Stimulated activated CD4-positive, alpha-beta T cell treated with anti-CD3 and anti-CD28 coated beads, Interleukin-1b, Interleukin-23, amount 100 ng/mL, for 1 hour (primary cell): ENCODE measurements at places on chromosomes 5 and 9.

DNA sequence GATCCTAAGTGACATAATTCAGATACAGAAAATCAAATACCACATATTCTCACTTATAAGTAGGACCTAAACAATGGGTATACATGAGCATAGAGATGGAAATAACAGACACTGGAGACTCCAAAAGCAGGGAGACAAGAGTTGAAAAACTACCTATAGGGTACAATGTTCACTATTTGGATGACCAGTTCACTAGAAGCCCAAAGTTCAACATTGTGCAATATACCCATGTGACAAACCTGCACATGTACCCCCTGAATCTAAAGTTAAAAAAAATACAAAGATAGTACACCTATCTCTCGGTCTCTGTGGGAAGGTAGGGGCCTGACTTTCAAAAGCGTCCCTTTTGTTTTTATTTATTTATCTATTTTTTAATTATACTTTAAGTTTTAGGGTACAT, 11.7 kb upstream of the OR1N1 start:
- DNase-seq, result no peak

GRCh38 chr9:91130796-91131318, 230.9 kb downstream of the AUH start:
- DNase-seq, result no peak

DNA sequence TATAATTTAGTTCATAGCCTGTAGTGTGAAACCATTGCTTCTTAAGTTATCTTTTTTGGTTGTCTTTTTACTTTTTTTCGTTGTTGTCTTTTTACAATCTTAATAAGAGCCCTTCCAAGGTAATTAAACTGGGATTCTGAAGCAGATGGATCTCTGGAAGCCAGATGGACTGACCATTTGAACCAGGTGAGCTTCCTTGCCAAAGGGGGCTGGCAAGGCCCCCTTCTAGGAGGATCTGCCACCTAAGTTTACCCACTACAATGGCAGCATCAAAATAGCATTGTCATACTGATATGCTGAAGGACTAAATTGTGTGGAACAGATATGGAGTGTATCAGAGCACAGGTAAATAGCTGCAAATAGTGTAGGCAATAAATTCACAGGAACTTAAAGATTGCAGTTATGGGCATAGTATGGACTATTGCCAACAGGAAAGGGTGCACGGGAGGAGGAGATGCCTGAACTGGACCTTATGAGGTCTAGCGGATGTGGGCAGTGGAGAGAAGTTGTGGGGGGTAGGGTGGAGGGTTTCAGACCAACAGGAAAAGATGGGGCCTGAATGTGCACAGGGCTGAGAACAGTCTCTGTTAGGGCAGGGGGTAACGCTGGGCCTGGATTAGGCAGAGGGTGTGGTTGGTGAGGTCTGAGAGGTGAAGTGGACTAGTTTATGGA, 61.5 kb upstream of the CTXN3 start:
- no peak for DNase-seq

DNA sequence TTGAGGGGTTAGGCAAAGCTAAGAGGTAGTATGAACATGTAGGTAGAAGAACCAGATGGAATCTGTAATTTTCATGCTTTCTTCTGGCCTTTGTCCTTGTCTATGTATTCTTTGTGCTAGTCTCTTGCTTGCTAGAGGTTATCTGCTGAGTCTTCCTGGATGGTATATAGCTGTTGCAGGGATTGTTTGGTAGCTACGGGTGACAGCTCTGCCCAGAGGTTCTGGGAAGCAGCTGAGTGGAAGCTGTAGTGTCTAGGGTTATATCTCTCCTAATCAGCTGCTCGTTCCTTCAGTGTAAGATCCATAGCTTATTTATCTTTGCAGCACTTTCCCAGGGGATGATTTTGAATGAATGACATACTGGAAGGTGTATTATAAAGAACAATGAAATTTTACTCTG, 100.3 kb downstream of the ATG10 start:
- no peak for DNase-seq

- DNase-seq, result no peak
Measured at GRCh38 chr5:50292735-50293394, 148.2 kb downstream of the EMB start.

DNA sequence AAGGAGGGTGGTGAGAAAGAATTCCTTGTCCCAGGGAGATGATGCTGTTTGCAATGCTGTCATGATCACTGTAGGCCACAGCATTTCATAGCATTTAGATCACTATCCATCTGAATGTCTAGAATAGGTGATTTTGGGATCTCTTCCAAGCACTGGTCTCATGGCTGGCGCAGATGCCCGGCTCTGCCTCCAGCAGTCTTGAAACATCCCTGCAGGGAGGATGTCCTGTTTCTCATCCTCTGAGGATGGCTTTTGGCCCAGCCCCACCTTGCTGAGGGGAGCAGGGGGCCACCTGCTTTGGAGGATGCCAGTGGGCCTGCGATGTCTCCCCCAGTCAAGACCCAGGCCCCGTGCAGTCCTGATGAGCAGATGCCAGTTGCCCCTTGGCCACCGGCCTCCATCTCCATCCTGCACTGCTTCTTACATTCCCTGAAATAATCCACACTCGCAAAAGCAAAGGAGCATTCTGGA, 63.5 kb upstream of the GARNL3 start:
- DNase-seq, result no peak

- DNase-seq, result no peak
Measured at GRCh38 chr9:77495834-77496671, 152.1 kb downstream of the GNA14 start.

GRCh38 chr9:72954431-72955125, 1.7 kb upstream of the ALDH1A1 start:
- DNase-seq, result no peak

- DNase-seq, result no peak
Measured at GRCh38 chr5:179256328-179257175, 88.7 kb downstream of the ADAMTS2 start.

- no peak for DNase-seq
Measured at GRCh38 chr5:81994679-81995078, 22.9 kb downstream of the ATG10 start.

DNA sequence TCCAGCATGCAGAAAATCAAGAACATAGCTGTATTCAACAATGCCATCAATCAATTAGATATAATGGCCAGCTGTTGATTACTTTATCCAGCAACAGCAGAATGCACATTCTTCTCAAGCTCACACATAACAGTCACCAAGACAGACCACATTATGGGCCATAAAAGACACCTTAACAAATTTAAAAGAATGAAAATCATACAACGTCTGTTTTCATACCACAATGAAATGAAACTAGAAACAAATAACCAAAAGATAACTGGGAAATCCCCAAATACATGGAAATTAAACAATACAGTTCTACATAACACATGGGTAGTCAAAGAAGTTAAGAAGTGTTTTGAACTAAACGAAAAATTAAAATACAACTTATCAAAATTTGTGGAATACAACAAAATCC, 130.9 kb upstream of the GNA14 start:
- no peak for DNase-seq

GRCh38 chr9:26746357-26747072, 146.1 kb downstream of the CAAP1 start:
- DNase-seq, result no peak

DNA sequence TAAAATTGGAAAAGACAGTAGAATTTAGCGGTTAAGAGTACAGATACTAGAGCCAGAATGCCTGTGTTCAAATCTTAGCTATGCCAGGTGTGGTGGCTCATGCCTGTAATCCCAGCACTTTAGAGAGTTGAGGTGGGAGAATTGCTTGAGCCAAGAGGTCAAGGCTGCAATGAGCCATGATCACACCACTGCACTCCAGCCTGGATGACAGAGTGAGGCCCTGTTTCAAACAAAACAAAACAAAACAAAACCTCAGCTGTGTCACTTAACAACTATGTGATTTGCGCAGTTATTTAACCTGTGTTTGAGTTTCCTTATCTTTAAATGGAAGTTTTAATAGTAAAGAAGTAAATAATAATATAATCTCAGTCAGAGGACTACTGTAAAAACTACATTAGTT, 68.3 kb downstream of the TBCA start:
- no peak for DNase-seq

DNA sequence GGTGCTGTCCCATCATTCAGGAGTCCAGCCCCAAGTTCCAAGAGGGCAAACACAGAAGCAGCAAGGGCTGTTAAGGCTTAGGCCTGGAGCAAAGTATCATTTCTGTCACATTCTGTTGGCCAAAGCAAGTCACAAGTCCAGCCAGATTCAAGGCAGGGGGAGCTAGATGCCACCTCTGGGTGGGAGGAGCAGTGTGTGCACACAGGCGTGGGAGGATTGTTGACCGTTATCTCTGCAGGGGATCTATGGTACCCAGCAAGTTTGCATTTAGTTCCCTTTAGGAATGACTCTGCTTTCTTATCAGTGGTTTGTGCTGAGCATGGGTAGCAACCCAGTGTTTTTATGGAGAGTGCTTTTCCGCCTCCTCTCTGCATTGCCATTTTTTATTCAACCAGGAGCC, 278.9 kb downstream of the NR3C1 start:
- no peak for DNase-seq

- no peak for DNase-seq
Measured at GRCh38 chr9:130732136-130732535, 38.6 kb downstream of the EXOSC2 start.

GRCh38 chr5:23482642-23483041, 24.8 kb upstream of the PRDM9 start:
- DNase-seq, result no peak

GRCh38 chr9:92707530-92707929, 37.6 kb upstream of the IPPK start:
- DNase-seq, result no peak

DNA sequence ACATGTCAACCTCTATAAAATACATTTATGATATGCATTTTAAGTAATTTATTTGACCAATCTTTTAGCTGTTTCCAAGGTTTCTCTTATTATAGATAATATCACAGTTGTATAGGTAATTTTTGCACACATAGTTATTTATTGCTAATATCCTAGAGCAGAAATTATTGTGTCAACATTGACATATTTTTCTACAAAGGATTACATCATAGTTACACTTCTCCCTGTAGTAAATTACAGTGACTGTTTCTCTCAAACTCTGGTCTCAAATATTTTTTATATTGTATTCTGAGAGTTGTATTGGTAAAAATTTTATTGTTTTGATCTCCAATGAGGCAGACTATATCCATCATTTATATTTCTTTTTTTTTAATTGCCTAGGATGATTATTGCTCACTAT, 714.4 kb upstream of the CDH6 start:
- DNase-seq, result no peak

GRCh38 chr5:32083981-32084430, 90.1 kb downstream of the GOLPH3 start:
- no peak for DNase-seq

DNA sequence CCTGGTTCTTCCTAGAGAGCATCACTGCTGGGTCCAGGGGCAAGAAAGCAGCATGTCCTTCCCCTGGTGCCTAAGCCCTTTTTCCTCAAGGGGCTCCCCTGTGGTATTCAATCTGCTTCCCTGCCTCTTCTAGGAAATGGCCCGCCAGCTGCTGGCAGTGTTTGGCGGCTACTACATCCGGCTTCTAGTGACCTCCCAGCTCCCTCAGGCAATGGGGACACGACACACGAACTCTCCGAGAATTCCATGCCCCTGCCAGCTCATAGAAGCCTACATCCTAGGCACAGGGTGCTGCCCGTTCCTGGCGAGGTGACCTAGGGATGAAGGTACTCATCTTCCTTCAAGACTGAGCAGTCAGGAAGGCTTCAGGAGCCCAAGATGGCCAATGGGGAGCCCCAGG, 14.6 kb downstream of the TEX53 start:
- no peak for DNase-seq

GRCh38 chr9:35736201-35736633, 3.8 kb downstream of the CREB3 start:
- no peak for DNase-seq

DNA sequence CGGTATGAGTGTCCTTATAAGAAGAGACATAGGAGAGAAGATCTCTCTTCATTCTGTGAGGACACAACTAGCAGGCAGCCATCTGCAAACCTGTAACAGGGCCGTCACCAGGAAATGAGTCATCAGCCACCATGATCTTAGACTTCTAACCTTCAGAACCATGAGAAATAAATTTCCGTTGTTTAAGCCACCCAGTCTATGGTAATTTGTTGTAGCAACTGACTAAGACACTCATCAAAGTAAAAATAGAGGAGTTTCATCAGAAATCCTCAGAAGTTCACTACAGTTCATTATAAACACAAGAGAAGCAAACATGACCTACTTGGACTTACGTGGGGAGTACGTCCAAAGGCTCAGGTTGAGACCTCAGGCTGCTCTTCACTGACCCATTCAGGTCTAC, 357.7 kb downstream of the SEMA5A start:
- no peak for DNase-seq

DNA sequence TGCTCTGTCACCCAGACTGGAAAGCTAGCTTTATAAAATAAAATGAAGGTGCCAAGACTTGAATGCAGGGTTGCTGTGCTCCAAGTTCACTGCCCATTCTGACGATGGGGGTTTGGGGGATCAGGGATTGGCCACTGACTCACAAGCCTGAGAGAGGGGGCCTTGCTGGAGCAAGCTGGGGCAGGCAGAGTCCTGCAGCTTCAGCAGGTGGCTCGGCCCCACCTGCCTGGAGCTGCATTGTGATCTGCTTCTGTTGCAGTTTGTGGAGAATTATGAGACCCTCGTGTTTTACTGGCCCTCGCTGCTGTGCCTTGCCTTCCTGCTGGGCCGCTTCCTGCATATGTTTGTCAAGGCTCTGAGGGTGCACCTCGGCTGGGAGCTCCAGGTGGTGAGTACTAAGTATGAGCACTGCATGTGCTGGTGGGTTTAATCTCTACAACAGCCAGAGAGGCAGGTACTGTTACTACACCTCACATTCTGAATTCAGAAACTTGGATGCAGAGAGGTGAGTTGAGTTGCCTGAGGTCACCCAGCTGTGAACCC, 31.1 kb upstream of the CCDC180 start:
- DNase-seq, result no peak

DNA sequence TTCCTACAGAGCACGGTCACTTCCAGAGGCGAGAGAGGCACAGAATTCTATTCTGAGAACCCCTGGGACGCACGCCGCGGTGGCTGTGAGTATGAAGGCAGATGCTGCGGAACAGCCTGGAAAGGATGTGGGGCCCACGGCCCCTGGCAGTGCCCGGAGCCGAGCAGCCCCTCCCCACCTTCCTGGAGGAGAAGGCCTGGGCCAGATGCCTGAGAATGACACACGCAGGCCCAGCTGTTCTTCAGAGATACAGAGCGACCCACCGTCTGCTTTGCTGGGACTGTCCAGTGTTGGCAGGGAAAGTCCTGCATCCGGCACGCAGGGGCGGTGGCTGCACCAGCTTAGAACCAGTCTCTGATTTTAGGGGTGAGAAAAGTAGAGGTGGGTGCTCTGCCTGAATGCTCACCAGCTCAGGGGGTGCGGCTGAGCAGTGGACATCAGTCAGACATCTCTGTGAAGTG, 116.7 kb upstream of the LPCAT1 start:
- DNase-seq, result no peak
